ENCODE measurements at places on chromosomes 2 and 18.

DNA sequence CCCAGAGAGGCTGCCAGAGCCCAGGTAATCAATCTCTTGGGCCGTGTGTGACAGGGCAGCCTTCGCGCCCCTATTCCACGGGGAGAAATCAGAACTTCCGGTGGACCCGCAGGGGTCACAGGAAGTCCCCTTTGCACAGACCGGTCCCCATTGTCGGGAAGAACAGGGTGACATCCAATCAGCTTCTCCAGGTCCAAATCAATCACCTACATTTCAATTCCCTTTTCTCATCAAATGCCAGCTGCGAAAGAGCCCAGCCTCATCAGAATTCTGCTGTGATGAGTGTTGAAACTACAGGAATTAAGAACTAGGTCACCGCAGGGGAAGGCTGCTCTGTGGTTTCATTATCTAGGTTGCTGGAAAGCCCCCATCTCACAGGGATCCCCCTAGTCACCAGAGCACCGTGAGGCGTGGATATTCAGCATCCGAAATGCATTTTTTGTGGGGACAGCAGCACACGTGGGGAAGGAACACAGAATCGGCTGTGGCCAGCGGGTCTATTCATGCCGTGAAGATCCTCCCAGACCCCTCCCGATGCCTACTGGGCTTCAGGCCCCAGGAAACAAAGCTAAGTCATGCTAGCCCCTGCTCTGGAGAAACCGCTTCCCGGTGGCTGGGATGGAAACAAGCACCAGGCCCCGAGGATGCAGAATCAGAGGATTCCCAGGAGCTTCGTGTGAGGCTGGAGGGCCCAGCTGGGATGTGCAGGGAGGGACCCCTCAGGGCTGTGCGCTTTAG lies 193.7 kb upstream of the ID2 start:
- DNase-seq, result peak; percentile 41

DNA sequence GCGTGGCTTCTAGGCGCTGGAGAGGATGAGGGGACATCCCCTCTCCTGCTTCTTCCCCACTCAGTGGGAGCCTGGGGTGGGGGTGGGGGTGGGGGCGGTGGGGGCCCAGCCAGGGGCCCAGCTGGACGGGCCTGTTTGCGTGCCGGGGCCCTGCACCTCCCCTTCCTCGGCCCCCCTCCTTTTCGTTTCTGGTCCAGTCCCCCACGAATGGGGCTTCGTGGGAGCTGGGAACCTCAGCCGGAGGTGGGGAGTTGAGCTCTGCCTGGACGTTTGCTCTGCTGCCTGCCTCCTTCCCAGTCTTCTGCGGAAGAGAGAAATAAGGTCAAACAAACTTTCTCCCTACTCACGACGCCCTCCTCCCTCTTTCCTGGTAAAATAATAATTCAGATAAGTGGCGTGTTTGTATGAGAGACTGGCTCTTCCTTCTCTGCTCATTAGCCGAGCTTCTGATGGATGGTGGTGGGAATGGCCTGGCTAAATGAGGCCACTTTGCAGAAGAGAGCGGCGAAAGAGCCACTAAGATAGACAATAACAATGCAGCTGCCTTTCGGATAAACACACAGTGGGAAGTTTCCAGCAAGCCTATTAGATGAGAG lies 782 bp downstream of the MTA3 start:
- no peak for DNase-seq

- DNase-seq, result no peak
Observed at GRCh38 chr2:188835821-188836220, 138.4 kb upstream of the COL3A1 start.

- DNase-seq, result no peak
Observed at GRCh38 chr2:49490710-49491109, 336.4 kb upstream of the FSHR start.

GRCh38 chr2:46813020-46813415 lies 102.6 kb downstream of the MCFD2 start:
- no peak for DNase-seq

DNA sequence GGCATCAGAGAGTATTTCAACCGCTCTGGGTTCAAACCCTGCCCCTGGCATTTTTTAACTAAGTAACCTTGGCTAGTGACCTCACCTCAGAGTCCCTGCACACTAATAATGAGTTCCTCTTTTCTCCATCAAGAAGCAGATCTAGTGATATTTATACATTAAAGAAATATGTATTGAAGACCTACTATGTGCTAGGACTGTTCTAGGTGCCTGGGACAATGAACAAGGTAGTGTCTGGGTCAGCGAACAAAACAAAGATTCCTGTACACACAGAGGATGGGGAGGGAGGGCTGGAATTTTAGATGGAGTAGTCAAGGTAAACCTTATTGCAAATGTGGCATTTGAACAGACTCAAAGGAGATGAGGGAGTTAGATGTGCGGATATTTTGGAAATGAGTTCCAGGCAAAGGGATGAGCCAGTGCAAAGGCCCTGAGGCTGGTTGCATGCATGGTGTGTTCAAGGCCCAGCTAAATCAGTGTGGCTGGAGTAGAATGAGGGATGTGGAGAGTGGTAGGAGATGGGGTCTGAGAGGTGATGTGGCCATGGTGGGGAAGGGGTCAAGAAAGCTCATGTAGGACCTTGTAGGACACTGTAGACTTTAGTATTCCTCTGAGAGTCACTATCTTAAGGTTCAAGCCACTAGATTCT lies 57.6 kb upstream of the FZD7 start:
- DNase-seq, result no peak

DNA sequence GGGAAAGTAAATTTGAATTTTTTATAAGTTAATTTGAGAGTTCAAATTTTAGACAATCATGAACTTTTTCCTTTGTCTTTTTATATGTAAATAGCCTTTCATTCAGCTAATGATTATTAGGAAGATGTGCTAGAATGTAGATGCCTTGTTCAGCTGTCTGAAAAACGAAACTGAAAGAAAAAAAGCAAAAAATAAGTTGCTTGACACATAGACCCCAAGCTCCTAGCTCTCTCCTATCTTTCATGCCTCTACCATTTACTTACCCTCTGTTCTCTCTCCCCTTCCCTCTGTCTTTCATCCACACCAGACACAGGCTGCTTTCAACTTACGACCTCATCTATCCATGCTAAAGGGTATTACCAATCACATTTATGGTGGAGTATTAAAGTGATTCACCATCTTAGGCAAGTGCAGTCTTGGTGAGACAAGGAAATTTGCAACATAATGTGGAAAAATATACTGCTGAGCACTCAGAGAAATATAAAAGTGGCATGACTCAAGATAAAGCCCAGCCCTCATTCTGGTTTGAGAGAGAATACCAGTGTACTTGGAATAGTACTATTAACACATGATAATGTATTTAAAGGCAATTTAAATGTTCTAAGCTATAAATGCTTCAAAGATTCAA lies 425.6 kb downstream of the SUCLG1 start:
- DNase-seq, result no peak

DNA sequence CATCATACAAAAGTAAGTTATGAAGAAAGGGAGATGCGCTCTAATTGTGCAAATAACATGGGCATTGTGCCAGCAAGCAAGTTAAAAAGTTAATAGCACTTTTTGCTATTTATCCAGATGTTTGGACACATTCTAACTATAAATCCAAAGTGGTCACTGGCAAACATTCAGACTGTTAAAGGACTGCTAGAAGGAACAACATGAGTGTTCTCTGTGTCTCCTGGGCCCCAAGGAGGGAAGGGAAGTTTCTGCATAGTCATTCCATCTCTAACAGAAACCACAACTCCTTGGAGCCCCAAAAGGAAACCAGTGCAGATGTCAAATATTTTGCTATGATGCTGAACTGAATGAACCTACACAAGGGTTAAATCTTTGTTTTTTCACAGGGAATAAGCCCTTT lies 213.3 kb upstream of the HNRNPA3 start:
- DNase-seq, result no peak

GRCh38 chr2:148653437-148653836 lies 8.9 kb downstream of the EPC2 start:
- no peak for DNase-seq

DNA sequence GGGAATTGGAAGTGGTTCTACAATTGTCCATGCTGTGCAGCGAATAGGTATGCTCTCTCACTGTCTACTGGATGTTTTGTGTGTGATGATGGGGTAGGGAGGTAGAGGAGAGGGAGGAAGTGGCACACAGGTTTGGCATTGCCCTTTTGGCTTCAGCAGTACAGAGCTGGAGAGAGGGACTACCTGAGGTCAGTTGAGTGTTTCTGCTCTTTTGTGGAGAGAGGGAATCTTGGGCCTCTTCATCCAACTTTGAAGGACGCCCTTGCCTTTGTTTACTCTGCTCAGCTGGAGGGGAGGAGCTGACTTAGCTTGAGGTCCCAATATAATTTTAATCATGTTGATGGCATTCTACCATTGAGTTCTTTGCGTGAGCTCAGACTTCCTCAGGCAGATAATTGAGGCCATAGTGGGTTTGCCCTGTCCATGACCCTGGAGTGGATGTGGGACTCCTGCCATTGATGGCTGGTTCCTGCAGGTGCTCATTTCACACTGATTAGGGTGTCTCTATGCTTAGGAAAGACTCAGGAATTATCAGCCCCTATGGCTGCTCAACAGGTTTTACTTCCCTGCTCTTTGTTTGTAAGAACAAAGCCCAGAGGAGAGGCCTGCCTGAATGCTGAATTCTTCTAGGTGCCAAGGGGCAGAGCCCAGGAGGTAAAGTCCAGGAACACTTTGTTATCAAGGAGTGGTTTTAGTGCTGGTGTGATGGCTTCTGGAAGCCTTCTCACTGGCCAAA lies 7.2 kb downstream of the RPIA start:
- DNase-seq, result no peak

GRCh38 chr2:108074946-108075345 lies 88.6 kb downstream of the SLC5A7 start:
- DNase-seq, result no peak

- DNase-seq, result no peak
Observed at GRCh38 chr18:48560491-48560890, 21.7 kb downstream of the CTIF start.

- no peak for DNase-seq
Observed at GRCh38 chr2:178478130-178478438, 316 bp downstream of the FKBP7 start.

DNA sequence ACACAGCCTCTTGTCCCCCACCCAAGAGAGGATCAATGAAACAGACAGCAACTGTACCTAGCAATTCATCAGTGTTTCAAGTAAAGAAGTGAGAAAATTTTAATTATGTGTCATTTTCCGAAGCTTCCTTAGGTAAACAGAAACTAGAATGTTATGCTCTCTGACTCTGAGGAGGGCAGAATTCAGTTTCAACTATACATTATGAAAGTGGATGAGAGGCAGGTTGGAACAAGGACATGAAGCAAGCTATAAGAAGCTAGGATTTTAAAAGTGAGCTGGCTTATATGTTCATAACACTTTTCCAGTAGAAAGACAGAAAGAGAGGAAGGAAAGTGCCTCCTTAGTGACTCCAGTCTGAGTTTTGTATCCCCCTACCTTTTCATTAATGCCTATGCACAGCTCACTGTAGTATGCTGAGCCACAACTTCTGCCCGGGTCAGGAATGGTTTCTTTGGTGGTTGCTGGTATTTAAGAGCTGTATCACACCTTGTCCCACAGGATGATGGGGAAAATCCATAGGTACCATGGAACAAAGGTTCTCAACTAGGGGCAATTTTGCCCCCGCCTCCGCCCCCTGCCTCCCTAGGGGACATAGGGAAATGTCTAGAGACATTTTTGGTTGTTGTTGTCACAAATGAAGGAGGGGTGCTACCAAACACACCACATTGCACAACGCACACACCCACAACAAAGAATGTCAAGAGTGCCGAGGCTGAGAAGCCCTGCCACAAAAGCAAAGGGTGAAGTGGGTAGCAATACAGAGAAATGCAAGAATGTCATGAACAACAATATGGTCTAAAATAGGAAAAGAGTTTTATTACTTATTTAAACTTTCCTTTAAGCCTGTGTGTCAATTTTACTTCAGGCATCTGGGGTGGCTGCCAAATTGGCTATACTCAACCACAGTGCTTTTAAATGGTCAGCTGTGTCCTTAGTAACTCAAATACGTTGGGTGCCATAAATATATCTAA lies 161.0 kb upstream of the ZFP36L2 start:
- DNase-seq, result no peak

GRCh38 chr2:72115110-72116080 lies 32.3 kb downstream of the CYP26B1 start:
- no peak for DNase-seq

DNA sequence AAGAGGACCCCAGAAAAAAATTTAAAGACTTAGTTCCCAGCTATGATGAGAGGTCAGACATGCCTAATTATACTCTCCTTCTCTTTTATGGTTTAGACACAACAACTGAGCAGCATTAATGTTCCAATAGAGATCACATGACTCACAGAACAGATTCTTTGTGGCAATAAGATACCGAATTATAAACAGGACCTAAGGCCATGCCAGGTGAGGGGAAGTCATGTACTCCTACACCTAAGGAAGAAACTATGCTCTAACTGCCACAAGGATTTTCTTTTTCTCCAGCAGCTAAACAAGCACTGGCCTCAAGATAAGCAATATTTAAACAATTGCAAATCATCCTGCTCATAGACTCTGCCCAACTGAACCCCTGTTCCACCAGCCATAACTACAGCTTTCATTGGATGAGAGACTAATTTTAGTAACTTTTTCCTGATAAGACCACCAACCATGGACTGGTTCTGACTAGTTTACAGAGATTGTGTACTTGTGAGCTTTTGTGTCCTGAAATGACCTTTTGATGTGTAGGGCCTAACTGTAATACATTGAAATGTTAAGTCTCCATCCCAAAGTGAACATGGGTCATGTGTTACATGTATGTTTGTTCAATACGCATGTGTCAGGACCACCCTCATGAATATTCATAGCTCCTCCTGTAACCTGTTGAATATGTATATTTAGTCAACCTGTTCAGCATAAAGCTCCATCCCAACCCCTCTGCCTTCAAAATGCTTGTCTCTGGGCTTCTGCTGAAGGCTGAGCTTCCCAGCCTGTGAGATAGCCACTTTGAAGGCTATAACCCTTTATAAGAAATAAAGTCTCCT lies 21.6 kb upstream of the NFE2L2 start:
- no peak for DNase-seq

DNA sequence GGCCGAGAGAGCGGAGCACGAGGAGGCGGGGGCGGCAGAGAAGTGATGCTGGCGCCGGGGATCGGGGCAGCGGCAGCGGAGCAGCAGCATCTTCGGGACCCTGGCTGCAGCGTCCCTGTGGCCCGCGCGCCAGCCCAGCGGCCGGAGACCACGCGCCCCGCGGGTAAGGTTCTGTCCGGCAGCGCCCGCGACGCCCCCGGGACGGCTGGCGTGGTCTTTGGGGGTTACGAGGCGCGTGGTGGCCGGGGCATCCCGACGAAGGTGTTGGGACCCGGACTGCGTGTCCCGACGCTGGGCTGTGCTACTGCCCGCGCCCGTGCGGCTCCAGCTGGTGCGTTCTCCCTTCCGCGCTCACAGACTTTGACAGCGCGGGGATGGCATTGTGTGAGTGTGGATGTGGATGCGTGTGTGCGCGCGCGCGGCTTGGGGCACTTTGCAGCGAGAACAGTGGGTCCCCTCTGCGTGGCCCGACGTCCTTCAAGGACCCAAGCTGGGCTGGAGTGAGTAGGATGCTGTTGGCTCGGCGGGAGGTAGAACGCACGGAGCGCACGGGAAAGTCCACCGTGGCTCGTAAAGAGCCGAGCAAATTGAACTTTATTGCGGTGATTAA lies 405.0 kb downstream of the XIRP2 start:
- DNase-seq, result no peak

GRCh38 chr2:25614711-25615110 lies 58.7 kb downstream of the DTNB start:
- no peak for DNase-seq
